Stimulated activated CD8-positive, alpha-beta memory T cell treated with anti-CD3 and anti-CD28 coated beads, Interleukin-4, amount 100 ng/mL, for 4 hours (primary cell): ENCODE measurements at places on chromosomes 5 and 9.

DNA sequence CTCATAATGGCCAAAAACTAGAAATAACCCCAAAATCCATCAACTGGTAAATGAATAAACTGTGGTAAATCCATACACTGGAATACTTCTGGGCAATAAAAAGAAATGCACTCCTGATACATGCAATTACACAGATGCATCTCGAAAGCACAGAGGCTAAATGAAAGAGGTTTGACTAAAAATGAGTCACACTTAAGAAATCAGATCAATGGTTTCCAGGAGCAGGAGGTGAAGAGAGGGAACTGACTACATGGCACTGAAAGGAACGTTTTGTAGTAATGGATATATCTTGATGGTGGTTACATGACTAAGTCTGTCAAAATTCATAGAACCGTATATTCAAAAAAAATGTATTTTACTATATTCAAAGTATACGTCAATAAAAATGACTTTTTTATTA is 42.4 kb downstream of the STRBP start:
- no peak for DNase-seq

- peak; percentile 4 for DNase-seq
These were observed 64.2 kb downstream of the KLF4 start for GRCh38 chr9:107425101-107426025.

DNA sequence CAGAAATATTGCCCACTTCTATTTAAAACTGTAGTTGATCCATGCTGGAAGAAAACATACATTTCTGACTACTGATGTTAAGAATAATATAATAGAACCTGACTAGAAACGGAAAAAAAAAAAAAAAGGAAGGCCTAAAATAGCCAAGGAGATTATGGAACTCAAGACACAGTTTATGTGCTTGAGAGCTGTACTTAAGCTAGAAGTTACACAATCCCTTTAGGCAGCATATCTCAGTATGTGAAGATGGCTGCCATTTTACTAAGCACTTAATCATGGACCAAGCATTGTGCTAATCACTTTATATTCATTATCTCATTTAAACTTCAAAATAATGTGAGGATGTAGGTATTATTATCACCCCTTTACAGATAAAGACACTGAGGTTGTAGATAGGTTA is 73.0 kb upstream of the NR4A3 start:
- no peak for DNase-seq

DNA sequence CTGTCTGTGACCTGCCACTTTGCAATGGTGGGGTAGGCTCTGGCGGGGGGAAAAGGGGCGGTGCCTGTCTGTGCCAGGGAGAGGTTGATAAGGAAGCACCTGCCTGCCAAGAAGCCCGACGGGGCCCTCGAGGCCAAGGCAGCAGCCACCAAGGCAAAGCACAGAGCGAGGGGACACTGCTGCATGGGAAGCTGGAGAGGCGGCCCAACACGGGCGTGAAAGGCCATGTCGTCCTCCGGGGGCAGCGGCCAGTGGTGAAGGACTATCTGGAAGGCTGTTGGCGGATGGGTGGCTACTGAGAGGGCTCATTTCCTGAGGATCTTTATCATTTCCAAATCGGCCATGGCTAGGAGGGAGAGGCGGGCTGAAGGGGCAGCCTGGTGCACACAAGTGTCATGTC is 66.4 kb downstream of the OTULIN start:
- no peak for DNase-seq

DNA sequence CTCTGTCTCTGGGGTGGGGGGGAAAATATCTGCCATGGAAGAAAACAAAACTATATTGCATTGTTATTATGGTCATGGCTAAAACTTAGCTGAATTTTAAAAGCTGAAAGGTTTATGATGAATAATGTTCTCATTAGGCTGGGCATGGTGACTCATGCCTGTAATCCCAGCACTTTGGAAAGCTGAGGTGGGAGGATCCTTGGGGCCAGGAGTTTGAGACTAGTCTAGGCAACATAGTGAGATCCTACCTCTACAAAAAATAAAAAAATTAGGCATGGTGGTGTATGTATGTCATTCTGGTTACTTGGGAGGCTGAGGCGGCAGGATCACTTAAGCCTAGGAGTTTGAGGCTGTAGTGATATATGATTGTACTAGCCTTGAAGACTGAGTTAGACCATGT is 44.5 kb downstream of the IPO11 start:
- DNase-seq, result no peak

DNA sequence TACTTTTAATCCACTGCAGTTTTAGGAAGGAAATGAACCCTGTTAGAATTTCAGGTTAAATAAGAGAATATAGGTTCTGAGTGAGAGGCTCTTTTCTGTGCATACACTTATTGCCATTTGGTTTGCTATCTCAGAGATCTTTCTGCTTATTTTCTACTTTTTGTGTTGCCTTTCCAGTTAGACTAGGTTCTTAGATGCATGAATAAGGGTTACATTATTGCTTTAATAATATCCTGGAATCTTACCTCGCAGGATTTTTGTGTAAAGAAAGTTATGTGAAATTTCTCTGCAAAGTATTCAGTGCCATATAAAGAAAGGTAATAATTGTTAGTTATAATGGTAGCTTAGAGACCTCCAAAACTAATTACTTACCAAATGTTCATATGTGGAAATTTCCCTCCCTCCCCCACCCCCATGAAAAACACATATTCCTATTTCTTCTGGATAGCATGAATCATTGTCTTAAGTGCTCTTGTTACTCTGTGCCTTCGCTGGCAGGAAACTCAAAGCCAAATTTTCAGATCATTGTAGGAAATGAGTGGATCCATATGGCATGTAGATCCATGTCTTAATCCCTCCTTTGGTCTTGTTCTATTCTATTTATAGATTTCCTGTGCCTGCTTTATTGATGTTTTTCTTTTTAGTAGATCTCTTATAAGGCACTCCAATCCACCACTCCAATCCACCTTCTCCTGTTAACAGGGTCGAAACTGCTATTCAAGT is 2.7 kb upstream of the APBA1 start:
- DNase-seq, result no peak

DNA sequence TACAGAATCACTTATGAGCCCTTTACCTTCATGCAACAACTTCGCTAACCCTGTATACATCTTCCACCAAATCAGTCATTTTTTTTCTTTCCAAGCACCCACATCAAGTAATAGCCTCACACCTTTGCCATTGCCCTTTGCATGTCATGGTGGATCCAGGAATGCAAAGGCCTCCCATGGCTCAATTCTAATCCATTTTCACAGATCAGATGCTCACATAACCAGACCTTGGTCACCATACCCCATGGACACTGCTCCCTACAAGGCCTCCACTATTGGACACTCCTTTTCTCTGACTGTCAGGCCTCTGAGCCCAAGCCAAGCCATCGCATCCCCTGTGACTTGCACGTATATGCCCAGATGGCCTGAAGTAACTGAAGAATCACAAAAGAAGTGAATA is 179.5 kb downstream of the RASEF start:
- no peak for DNase-seq

DNA sequence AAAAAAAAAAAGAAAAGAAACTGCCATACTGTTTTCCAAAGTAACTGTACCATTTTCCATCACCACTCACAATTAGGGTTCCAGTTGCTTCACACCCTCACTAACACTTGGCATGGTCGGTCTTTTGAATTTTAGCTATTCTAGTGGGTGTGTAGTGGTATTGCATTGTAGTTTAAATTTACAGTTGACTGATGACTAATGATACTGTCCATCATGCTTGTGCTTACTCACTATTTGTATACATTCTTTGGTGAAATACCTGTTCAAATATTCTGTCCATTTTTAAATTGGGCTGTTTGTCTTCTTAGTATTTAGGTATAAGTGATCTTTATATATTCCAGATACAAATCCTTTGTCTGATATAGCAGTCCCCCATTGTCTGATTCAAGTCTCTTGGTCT is 36.2 kb upstream of the ZNF169 start:
- no peak for DNase-seq

DNA sequence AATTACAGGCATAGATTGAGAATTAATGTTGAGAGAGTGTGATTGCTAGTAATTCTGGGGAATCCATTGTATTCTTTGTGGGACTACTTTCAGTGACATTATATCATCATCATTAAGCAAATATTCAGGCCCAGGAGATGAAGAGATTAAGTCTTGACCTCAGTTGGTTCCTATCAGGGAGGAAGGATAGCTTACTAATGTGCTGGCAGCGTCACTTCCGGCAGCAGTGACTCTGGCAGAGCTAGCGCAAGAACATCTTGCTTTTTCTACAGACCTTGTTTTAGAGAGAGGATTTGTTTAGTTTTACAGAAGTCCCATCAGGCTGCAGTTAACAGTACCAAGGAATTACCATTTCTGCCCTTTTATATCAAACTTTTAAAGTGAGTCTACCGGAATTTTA is 20.3 kb downstream of the OSTF1 start:
- DNase-seq, result no peak

GRCh38 chr9:35646153-35646532 is 4.6 kb downstream of the SIT1 start:
- DNase-seq, result no peak

DNA sequence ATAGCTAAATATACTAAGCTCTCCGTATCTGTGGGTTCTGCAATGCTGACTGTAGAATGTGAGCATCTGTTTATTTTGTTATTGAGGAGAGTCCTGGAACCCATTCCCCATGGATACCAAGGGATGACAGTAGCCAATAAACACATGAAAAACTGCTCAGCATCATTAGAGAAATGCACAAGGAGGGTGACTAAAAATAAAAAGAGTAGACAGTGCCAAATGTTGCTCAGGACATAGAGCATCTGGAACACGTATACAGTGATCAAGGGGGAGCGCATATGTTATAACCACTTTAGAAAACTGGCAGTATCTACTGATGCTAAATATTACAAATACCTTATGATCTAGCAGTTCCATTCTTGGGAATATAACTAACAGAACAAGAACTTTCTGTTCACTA is 31.0 kb downstream of the MARCHF6 start:
- no peak for DNase-seq
